ENCODE measurements at places on chromosomes 2 and 18. TPM values are rescaled to one million over a fixed set of nuclear protein-coding genes. Genes with fewer than 3 reads are reported as not detected.

The SPP2 gene
- not detected for total RNA-seq

The RESP18 gene
- not detected for total RNA-seq

The IL1RL2 gene
- total RNA-seq = 2.1 TPM

The DSC2 gene
- 19.4 TPM for total RNA-seq

Data from hair follicular keratinocyte (primary cell).